ENCODE measurements at places on chromosomes 11 and 22.

GRCh38 chr22:17334059-17334458 lies 35.2 kb upstream of the CECR2 start:
- no peak for DNase-seq

DNA sequence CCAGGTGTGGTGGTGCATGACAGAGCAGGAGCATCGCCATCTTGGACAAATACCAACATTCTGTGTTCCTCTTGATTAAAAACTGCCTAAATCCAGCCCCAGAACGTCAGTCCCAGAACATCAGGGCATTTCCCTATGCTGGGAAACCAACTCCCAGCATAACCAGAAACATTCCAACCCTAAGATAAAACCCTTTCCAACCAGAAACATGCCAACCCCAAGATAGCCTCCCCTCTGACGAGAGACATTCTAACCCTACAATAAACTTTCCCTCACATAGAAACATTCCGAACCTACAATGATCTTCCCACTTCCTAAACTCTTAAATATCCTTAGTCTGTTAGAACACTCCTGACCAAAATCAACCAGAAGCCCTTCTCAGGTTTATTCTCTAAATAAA lies 11.6 kb downstream of the PLAAT4 start:
- no peak for DNase-seq

GRCh38 chr11:68542617-68543016 lies 82.1 kb downstream of the PPP6R3 start:
- DNase-seq = no peak

DNA sequence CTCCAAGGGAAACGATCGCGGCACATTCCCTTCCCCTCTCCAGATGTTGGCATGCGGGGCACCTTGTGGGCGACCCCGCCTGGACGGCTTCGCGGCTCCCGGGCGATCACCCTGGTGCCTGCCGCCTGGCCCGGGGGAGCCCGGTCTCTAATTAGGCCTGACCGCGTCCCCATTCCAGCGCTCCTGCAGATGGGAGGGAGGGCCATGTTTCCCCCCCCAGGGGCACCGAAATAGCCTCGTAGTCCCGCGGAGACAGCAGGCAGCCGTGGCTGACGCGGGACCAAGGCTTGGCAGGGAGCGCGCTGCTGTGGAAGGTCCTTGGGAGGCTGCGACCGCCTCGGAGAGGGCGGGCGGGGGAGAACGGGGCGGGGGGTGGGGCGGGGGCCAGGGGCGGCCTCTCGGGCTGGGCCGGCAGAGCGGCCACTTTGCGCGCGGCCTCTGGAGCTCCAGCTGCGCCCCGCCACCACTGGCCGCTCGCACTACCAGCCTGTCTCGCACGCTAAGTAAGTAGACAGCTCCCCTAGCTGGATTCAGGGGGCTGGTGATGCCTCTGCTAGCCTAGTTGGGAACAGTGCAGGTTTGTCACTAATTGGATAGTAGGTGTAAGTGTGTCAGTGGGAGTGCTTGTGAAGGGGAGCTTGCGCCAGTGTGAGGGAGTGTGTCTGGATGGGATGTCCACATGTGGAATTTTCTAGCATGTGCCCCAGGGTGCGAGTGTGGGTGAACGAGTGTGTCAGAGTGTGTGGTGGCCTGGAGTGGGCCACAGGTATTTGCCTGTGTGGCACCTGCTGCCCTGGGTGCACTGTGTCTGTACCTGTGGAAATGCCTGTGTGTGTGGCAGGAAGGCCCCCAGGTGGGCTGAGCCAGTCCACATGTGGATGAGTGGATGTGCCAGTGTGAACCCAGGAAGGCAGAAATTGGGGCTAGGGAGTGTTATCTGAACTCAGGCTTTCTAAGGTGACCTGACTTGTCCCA lies at the start of gene INSC:
Gene INSC (plus strand): TSS at position 423 of the 975 bp plus-strand sequence. CDS start 34,252 bp downstream, outside the sequence.
- no peak for DNase-seq

- DNase-seq = no peak
Measured at GRCh38 chr22:49087198-49087597, 740.5 kb downstream of the BRD1 start.

All from CD4-positive, alpha-beta T cell treated with Interleukin-6 for 4 hours (primary cell).